Stomach (tissue), 19 donors: ENCODE measurements at places on chromosomes 16 and 17.

- H3K4me3 ChIP-seq = no peak overlapping the region
- peak overlapping the region; percentile 16 for H3K27ac ChIP-seq
- H3K27me3 ChIP-seq = no peaks in the 10 kb centered on the region
- no peaks in the 10 kb centered on the region for H3K4me1 ChIP-seq
- DNase-seq = no peak
Observed at GRCh38 chr17:51238255-51238887, 21.5 kb downstream of the MBTD1 start.

DNA sequence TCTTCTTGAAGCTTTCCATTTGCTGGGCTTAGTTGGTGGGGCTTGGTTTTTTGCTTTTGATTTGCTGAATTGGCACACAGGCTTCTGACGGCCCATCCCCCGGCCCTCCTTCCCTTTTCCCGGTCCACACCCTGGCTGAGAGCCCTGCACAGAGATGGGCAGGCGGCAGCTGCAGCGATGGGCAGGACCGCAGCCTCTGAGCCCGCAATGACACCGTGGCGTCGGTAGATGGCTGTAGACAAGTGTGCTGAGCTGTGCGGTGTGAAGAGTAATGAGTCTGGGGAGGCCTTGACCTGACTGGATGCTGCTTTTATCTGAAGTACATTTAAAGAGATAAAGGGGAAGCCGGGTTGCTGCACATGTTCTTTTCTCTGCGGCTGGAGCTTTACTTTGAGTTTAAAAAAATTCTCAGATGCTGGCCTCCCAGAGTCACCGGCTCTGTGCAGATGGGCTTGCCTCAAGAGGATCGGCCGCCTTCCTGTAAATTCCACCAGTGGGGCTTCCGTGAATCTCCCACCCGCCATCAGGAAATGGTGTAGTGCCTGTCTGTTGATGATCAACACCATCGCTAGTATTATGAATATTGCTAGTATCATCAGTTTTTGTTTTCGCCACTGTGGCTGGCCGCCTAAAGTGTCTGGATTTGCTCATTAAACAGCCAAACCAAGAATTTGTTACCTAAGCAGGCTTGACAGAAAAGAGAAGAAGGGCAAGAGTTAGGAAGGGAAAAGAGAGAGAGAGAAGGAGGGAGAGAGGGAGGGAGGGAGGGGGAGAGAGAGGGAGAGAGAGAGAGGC lies 245.6 kb upstream of the RBFOX1 start:
- H3K36me3 ChIP-seq = no peaks in the 10 kb centered on the region
- no peaks in the 10 kb centered on the region for H3K27me3 ChIP-seq
- DNase-seq = no peak
- no peak overlapping the region for H3K4me3 ChIP-seq
- H3K4me1 ChIP-seq = no peaks in the 10 kb centered on the region
- no peak overlapping the region for H3K27ac ChIP-seq

DNA sequence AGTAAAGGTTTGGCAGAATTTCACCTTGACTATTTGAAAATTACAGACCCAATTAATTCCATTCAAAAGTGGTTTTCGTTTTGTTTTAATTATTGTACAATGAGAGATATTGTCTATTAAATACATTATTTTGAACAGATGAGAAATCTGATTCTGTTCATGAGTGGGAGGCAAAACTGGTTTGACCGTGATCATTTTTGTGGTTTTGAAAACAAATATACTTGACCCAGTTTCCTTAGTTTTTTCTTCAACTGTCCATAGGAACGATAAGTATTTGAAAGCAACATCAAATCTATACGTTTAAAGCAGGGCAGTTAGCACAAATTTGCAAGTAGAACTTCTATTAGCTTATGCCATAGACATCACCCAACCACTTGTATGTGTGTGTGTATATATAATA lies 72.6 kb downstream of the CDK12 start:
- peaks cover 35% of the 10 kb centered on the region for H3K36me3 ChIP-seq
- no peak overlapping the region for H3K27ac ChIP-seq
- no peak overlapping the region for H3K4me3 ChIP-seq
- peaks cover 5% of the 10 kb centered on the region for H3K4me1 ChIP-seq
- DNase-seq = no peak

GRCh38 chr17:7775051-7775450 lies 57.5 kb downstream of the DNAH2 start:
- no peaks in the 10 kb centered on the region for H3K27me3 ChIP-seq
- no peak for DNase-seq
- H3K27ac ChIP-seq = no peak overlapping the region
- H3K4me3 ChIP-seq = no peak overlapping the region
- H3K4me1 ChIP-seq = no peaks in the 10 kb centered on the region
- H3K36me3 ChIP-seq = no peaks in the 10 kb centered on the region

DNA sequence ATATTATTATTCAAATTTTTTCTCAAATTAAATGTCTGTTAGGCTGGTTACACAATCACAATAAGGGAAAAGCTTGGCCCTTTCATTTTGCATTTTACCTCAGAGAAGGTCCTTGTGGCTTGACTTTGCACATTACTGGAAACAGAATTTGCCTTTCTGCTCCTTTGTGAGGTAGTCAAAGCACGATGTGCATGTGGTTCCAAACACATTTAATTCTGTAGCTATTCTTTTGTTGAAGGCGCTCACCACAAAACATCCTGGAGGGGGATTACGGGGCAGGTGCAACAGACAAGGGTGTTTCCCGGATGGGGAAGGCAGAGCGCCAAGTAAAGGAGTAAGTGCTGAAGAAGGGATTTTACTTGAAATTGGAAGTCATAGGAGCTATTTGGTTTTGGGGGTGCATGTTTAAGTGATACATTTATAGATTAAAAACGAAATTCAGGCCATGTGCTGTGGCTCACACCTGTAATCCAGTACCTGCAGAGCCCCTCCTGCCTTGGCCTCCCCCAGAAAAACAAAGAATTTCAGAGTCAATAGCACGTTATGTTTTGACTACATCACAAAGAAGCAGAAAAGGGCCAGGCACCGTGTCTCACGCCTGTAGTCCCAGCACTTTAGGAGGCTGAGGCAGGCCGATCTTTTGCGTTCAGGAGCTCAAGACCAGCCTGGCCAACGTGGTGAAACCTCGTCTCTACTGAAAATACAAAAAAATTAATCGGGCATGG lies 31.2 kb upstream of the TENT4B start:
- H3K36me3 ChIP-seq = no peaks in the 10 kb centered on the region
- peak; percentile 17 for DNase-seq
- no peak overlapping the region for H3K4me3 ChIP-seq
- no peaks in the 10 kb centered on the region for H3K4me1 ChIP-seq
- H3K27me3 ChIP-seq = no peaks in the 10 kb centered on the region
- H3K27ac ChIP-seq = no peak overlapping the region

DNA sequence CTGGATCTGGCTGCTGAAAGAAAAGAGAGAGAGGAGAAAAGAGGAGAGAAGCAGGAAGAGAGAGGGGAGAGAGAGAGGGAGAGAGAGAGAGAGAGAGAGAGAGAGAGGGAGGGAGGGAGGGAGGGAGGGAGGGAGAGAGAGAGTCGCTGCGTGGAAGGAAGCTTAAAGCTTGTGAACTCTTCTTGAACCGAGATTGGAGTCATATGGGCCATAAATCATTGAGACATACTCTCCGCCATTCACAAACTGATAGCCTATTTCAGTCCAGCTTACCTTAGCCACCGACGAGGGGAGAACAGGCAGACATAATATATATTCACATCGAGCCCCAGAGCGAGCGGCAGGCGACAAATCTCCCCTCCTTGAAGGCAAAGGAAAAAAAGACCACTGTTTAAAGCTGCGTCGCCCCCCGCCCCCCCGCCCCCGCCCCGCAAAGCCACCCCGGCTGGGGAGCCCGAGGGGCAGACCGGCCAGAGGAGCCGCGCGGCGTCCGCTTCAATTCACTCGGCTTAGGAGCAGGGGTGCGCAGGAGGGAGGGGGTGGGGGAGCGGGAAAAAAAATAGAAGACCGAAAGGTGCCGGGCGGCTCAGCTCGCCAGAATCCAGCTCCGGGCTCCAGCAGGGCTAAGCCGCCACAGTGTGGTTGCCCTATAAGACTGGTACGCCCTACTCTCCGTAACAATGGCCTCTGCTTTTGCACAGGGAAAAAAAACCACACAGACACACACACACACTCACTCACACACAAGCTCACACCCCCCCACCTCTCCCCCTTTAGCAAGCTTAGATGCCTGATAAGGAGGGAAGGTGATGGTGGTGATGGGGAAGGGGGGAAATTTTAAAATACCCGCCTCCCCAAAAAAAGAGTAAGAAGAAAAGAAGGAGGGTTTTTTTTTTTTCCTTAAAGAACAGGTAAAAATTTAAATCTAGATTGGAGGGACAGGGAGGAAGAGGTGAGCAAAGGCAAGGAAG lies 10.6 kb upstream of the HOXB2 start:
- H3K27me3 ChIP-seq = peaks cover 36% of the 10 kb centered on the region
- peaks cover 3% of the 10 kb centered on the region for H3K36me3 ChIP-seq
- peak overlapping the region; percentile 44 for H3K4me3 ChIP-seq

GRCh38 chr17:16371742-16372141 lies 9.1 kb upstream of the UBB start:
- no peaks in the 10 kb centered on the region for H3K27me3 ChIP-seq
- DNase-seq = no peak
- no peak overlapping the region for H3K27ac ChIP-seq
- no peaks in the 10 kb centered on the region for H3K36me3 ChIP-seq

DNA sequence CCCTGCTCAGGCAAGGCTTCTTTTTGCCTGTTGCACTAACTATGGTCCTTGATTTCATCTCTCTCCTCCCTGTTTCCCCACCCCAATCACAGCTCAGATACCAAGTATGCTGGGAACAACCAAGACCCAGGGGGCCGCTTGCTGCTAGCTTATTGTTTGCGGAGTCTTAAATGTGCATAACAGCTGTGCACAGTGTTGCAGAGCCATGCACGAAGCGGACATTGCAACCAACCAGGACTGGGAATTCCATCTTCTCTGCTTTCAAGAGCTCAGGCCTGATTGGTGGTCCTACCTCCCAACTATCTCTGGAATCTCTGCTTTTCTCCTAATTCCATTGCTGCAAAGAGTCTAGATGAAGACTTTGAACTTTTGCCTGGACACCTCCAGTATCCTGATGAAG lies 281.3 kb upstream of the TNRC6C start:
- H3K27ac ChIP-seq = no peak overlapping the region
- peaks cover 21% of the 10 kb centered on the region for H3K27me3 ChIP-seq
- H3K4me1 ChIP-seq = peaks cover 7% of the 10 kb centered on the region
- no peak overlapping the region for H3K4me3 ChIP-seq
- no peaks in the 10 kb centered on the region for H3K36me3 ChIP-seq

DNA sequence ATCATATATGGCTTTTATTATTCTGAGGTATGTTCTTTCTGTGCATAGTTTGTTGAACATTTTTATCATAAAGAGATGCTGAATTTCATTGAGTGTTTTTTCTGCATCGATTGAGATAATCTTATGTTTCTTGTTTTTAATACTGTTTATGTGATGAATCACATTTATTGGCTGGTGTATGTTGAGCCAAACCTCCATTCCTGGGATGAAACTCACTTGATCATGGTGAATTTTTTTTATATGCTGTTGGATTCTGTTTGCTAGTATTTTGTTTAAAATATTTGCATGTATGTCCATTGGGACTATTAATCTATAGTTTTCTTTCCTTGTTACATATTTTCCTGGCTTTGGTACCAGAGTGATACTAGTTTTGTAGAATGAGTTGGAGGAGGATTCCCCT lies 500.2 kb downstream of the CDH11 start:
- no peak for DNase-seq
- no peak overlapping the region for H3K4me3 ChIP-seq
- H3K36me3 ChIP-seq = no peaks in the 10 kb centered on the region
- H3K27me3 ChIP-seq = no peaks in the 10 kb centered on the region

GRCh38 chr16:85250147-85250463 lies 137.8 kb upstream of the CIBAR2 start:
- no peaks in the 10 kb centered on the region for H3K36me3 ChIP-seq
- peaks cover 8% of the 10 kb centered on the region for H3K4me1 ChIP-seq
- H3K27me3 ChIP-seq = no peaks in the 10 kb centered on the region

GRCh38 chr16:4938683-4939030 lies 1.7 kb upstream of the PPL start:
- no peaks in the 10 kb centered on the region for H3K36me3 ChIP-seq
- H3K4me3 ChIP-seq = no peak overlapping the region
- H3K27me3 ChIP-seq = peaks cover 14% of the 10 kb centered on the region
- H3K4me1 ChIP-seq = peaks cover 44% of the 10 kb centered on the region

DNA sequence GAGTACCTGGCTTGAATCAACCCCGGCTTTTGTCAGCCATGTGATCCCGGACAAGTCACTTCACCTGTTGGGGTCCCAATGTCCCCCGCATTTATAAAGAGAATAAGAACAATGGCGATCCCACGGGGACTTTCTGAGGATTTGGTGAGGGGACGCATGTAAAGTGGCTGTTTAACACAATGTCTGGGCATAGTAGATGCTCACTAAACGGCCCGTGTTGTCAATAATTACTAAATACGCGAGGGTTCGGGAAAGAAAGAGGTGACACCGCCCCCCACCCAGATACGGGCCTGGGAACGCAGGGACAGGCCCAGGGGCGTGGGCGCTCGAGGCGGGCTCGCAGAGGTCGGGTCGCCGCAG lies 1.8 kb downstream of the SYNGR3 start:
- peaks cover 7% of the 10 kb centered on the region for H3K27me3 ChIP-seq
- H3K4me1 ChIP-seq = peaks cover 44% of the 10 kb centered on the region
- peak overlapping the region; percentile 73 for H3K27ac ChIP-seq

- no peak overlapping the region for H3K27ac ChIP-seq
- DNase-seq = no peak
- H3K27me3 ChIP-seq = no peaks in the 10 kb centered on the region
- H3K4me1 ChIP-seq = no peaks in the 10 kb centered on the region
- peaks cover 15% of the 10 kb centered on the region for H3K36me3 ChIP-seq
Observed at GRCh38 chr16:58109330-58109729, 19.9 kb downstream of the CFAP20 start.

- no peak overlapping the region for H3K4me3 ChIP-seq
- H3K27ac ChIP-seq = no peak overlapping the region
- H3K4me1 ChIP-seq = no peaks in the 10 kb centered on the region
Observed at GRCh38 chr17:49074851-49075540, 57.6 kb upstream of the B4GALNT2 start.

- no peaks in the 10 kb centered on the region for H3K27me3 ChIP-seq
- H3K36me3 ChIP-seq = no peaks in the 10 kb centered on the region
- no peak for DNase-seq
- H3K4me1 ChIP-seq = no peaks in the 10 kb centered on the region
Observed at GRCh38 chr16:35102780-35103403, 1643.5 kb downstream of the TP53TG3F start.

GRCh38 chr17:75552425-75553294 lies 27.2 kb downstream of the LLGL2 start:
- peak overlapping the region; percentile 54 for H3K27ac ChIP-seq
- no peaks in the 10 kb centered on the region for H3K27me3 ChIP-seq
- no peak overlapping the region for H3K4me3 ChIP-seq

DNA sequence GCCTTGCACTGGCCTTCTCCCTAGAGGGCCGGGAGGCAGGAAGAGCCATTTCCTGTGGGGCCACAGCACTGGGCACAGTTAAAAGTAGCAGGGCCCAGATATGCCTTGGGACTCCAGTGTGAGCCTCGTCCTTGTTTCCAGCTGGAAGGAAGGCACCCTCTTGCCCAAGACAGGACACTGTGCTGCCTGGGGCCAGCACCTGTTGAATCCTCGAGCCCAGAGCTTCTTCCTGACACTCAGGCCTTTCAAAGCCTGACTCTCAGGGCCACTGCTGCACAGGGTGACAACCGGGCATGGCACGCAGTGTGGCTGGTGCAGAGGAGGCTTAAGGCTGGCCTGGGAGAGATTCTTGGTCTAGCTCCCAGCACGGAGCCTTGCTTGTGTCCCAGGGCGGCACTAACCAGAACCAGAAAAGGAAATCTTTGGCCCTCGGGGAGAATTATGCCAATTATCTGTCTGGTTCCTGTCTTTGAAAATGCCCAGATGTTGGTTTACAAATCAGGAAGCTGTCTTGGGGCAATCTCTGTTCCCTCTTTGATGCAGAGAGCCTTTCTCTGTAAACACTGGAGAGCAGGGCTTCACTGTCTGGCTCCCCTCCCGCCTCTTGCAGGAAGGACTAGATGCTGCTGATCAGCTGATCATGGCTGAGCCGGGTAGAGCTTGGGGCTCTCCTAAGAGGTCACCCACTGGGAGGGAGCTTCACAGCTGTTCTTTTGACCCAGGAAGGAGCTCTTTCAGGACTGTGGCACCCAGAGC lies 11.1 kb downstream of the LDHD start:
- no peaks in the 10 kb centered on the region for H3K36me3 ChIP-seq
- peak; percentile 75 for DNase-seq
- peak overlapping the region; percentile 85 for H3K27ac ChIP-seq
